Fibroblast of mammary gland (primary cell): ENCODE measurements at places on chromosomes 1 and 21.

GRCh38 chr1:110708974-110709440 is 34.3 kb upstream of the KCNA3 start:
- DNase-seq = no peak

GRCh38 chr1:116334015-116334547 is 39.0 kb upstream of the ATP1A1 start:
- peak; percentile 38 for DNase-seq

DNA sequence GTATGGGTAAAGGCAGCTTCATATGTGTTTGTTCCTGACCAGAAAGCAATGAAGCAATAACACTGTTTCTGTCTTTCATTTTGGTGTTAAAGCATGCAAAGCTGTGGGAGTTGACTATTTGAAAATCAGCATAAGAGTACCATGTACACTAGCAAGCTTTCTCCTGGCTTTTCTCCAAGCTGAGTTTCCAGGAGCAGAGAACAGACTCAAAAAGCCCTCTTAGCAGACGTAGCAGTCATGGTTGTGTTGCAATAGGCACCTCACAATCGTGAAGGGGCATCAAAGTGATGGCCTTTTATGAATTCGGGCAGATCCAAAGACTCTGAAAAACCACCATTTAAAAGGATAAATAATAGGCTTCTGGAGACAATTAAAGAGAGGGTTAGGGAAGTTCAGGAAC is 159.7 kb downstream of the PTGER3 start:
- DNase-seq = peak; percentile 5

DNA sequence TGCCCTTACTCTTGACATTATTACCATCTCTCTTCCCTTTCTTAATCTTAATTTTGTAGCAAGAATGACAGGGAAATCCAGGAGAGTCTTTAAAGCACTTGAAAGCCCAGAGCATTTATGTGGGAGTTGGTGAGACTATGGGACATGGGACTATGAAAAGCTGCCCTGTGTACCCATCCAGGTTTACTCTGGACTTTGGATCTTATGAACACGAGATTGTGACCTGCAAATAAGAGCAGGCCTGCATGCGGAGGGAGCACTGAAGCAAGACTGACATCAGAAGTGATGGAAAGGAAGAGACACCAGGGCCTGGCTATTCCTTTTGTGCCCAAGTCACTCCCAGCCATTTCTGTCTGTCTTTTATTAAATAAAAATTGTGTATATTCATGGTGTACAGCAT is 209.6 kb downstream of the NUF2 start:
- no peak for DNase-seq

GRCh38 chr1:15180189-15180588 is 26.6 kb downstream of the TMEM51 start:
- no peak for DNase-seq

DNA sequence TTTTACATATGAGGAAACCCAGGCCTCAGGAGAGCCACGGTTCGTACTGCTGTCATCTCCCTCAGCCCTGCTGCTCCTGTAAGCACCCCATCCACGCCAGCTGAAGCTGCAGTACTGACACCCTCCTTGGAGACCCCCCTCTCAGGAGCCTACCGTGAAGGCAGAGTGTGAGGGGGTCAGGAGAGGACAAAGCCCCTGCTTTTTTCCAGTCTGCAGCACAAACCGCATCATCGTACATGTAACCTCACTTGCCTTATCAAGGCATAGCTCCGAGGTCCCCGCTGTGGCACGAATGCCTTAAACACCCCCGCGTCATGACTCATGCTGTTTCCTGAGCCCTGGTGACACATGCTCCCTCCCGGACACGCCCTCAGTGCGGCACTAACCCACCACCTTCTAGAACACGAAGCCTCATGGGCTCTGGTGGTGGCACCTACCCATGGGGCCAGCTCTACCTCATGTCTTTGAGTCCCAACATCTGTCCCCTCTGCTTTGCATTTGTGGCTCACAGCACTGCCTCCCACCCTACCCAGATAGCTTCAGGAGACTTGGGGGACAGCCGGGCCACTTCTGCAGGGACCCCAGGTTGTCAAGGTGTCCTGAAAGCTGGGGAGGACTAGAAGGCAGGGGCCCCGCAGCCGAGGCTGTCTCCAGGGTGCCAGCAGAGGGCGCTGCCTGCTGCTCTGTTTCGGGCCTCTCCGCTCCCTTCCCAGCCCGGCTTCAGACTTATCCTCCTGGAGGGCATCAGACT is 4.9 kb downstream of the SH3BGRL3 start:
- DNase-seq = peak; percentile 96

DNA sequence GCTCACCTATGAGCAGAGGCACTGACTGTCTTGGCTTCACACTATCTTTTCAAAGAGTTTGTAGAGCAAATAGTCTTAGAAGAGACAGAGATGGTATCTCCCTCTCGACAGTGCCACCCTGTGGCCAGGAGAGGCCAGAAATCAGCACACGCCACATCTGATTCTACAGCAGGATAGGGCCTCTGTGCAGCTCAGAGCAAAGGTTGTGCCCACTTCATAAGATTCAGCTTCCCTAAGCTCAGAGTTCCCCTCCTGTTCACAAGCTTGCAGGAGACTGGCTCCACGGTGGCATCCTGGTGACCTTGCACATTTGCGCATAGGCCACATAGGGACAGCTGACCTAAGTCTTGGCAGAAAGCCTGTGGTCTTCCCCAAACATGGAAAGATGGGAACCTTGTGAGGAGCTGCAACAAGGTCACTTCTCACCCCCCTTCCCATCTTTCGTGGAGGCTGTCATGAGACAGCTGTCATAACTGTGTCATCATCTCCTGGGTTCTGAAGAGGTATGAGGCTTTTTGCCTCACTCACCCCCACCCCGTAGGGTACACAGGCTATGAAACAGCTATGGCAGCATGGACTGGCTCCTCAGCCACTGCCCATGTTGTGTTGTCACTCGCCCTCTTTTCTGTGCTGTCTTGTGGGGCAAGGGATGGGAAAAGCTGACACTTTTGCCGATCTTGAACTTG is 3.0 kb downstream of the ITLN2 start:
- DNase-seq = peak; percentile 49

DNA sequence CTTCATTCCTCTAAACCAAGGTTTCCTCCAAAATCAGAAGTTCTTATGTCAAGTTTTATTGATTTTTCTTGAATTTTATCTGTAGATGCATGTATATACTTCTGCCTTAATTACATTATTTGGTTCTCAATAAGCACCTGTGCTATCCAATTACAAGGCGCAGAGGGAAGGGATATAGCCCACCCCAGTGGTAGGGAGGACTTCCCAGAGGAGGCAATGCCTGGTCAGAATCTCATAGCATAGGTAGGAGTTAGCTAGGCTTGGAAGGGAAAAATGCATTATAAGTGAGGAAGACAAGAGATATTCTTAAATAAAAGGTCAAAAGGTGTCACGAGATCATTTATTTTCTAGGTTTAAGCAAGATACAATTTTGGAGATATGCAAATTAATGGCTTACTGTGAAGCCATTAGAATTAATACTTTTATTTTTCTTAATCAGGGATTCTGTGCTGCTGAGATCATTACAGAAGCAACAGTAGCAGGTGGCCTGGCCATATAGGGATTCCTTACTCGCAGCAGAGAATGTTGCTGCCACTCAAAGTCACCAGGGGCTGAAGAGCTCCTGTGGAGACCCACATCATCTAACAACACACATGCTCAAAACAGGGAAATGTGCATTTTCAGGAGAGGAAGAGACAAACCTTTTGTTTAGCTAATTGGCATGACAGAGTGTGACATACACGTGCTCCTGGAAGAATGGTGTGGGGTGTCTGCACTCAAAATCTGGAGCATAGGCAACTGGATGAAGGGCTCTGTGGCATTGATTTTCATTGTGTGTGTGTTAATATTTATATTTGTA is 178.3 kb downstream of the ATG4C start:
- DNase-seq = no peak

DNA sequence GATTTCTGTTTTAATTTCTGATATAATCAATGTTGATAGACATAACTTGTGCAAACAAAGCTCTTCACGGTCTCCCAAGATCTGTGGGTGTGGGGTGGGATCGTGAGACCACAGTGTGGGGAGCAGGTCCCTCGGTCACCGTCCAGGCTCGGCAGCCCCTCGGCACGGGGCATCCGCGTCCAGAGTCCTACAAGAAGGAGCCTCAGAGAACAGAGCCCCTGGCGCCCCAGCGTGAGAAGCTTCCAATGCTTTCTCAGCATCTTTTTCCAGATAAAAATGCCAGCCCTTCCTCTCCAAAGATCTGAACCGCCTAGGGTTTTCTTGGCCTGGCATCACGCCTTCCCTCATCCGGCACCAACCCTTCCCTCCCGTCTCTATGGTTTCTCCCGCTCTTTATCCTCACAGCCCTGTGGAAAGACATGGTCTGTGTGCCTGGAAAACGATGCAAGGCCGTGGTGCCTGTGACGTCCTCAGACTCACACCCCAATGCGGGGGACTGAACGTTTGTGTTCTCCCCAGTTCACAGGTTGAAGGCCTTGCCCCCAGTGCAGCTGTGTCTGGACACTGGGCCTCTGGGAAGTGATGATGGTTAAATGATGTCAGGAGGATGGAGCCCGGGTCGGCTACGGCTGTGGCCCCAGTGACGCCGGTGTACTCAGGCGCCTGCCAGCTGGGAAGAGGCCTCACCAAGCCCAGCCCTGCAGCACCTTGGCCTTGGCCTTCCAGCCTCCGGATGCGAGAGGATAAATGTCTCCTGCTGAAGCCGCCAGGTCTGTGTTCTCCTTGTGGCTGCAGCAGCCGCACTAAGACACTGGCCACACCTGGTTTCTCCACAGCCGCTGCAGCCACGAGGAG is 45.9 kb upstream of the COL6A2 start:
- no peak for DNase-seq

DNA sequence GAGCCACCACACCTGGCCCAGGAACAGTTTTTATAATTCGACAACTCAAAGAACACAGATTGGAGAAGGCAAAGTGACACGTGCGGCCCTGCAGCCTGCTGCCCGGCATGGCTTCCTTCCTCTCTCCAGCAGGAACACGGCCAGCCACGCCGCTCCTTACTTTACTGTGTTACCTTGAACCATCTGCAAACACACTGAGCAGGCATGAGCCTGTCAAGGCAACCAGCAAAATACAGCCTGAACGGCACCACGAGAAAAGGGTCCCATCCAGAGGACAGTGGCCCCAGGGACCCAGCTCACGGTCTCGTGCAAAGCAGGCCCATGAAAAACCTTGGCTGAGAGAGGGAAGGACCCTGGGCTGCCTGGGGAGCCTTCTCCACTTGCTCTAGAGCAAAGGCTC is 38.8 kb downstream of the NPHP4 start:
- DNase-seq = no peak

DNA sequence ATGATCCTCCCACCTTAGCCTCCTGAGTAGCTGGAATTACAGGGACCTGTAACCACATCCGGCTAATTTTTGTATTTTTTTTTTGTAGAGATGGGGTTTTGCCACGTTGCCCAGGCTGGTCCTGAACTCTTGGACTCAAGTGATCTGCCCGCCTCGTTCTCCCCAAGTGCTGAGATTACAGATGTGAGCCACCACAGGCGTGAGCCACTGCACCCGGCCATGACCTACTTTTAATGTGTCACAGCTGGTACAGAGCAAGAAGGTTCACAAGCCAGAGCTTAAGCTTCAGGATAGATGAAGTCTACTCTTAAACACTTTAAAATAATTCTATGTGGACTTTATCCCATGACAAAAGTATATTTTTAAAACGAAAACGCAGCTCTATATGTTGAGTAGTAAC is 23.6 kb downstream of the ACBD3 start:
- no peak for DNase-seq

DNA sequence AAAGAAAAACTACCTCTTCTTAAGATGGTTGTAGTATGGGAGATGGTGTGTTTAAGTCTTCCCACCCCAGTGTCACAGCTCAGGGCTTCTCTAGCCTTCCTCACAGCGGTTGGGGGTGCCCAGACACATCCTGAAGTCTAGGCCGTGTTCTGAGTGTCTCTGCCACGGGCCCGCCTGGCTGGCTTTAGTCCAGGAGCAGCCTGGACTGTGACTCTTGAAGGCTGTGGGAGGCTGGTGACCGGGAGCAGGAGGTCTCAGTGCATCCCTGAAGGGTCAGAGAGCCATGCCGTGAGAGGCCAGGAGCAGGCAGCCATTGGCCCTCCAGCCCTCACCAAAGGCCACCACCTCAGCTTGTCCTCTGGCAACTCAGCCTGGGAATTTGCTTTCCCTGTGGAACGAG is 4.5 kb downstream of the EPHX1 start:
- no peak for DNase-seq

- DNase-seq = peak; percentile 61
Measured at GRCh38 chr1:234745844-234746797, 136.1 kb upstream of the IRF2BP2 start.

- peak; percentile 54 for DNase-seq
Measured at GRCh38 chr1:60765204-60765603, 317.2 kb upstream of the NFIA start.

DNA sequence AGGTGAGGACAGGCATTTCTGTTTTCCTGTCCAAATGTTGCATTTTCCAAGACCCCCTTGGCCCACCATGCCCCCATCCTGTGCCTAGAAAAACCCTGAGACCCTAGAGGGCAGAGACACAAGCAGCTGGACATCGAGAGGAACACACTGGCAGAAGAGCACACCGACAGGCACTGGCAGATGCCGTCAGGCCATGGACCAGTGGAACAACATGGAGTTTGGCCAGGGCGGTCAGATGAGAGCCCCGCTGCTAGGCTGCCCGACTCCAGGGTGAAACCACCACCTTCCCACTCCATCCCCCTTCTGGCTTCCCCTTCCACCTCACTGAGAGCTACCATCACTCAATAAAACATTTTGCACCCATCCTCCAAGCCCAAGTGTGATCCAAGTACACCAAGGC is 438.4 kb downstream of the SIPA1L2 start:
- no peak for DNase-seq

GRCh38 chr1:8232036-8232757 is 85.7 kb upstream of the SLC45A1 start:
- DNase-seq = peak; percentile 41

GRCh38 chr1:10561955-10562354 is 87.2 kb downstream of the PEX14 start:
- DNase-seq = no peak

DNA sequence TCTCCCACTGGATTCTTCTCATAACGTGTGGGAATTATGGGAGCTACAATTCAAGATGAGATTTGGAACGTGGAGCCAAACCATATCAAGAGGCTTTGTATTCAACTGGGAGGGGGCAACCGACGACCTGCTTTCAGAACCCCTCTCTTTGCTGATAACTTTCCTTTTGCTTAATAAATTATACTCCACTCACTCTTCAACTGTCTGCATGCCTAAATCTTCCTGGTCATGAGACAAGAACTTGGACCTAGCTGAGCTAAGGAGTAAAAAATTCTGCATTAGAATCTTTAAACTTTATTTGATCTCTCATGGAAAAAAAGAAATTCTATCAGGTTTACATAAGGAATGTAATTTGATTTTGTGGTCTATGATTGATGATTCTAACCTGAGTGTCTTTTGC is 86.7 kb upstream of the CYYR1 start:
- DNase-seq = no peak

- DNase-seq = no peak
Measured at GRCh38 chr1:25355841-25356395, 17.8 kb downstream of the TMEM50A start.

- DNase-seq = no peak
Measured at GRCh38 chr1:20999525-21000244, 177.0 kb downstream of the EIF4G3 start.

- no peak for DNase-seq
Measured at GRCh38 chr1:17770983-17771382, 15.8 kb downstream of the ACTL8 start.
